ENCODE measurements at places on chromosomes 1 and 21.

DNA sequence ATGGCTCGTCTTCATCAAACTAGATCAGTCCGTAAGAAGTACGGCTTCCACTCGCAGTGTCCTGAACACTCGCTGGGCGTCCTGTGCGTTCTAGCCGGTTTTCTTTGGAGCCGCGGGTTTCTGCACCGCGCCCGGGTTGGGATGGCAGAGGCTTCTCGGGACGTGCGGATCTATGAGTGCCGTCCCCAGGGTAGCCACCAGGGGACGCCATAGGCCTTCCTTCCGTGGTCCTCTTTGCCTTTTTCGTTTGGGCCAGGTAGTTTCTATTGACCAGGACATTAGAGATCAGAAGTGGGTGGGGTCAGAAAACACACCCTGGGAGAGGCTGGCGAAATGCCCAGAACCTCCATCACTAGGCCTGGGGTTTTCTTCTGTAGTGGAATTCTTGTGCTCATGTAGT is 273.8 kb downstream of the FAM72C start:
- no peak for DNase-seq

- no peak for DNase-seq
Observed at GRCh38 chr1:197761654-197762053, 13.6 kb downstream of the DENND1B start.

DNA sequence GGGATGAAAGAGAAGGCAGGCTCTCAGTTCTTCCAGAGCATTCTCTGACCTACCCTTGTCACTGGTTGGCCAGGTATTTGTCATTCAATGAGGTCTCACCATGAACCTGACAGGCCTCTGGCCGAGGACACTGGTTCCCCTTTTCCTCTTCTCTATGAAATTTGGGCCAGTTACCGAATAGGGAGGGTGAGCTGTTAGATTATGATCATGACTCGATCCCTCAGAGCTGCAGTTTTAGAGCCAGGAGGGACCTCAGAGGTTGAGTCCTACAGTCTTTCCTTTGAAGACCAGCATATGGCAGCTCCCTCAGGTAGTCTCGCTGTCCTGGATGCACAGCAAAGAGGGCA is 29.5 kb upstream of the CLSTN1 start:
- no peak for DNase-seq

- no peak for DNase-seq
Observed at GRCh38 chr21:44057960-44058651, 46.0 kb downstream of the TRAPPC10 start.

Data from NCI-H524 treated with DMSO at 0.1 percent for 48 hours (cell line).